EH (cell line): ENCODE measurements at places on chromosomes 1 and 21.
A peak's percentile ranks its signal among the peaks of the same experiment; 100 is the strongest.

GRCh38 chr1:1340185-1340584, 9.0 kb downstream of the DVL1 start:
- no peak for DNase-seq

- DNase-seq: no peak
These were observed 15.2 kb downstream of the TTC3 start for GRCh38 chr21:37088186-37088735.

DNA sequence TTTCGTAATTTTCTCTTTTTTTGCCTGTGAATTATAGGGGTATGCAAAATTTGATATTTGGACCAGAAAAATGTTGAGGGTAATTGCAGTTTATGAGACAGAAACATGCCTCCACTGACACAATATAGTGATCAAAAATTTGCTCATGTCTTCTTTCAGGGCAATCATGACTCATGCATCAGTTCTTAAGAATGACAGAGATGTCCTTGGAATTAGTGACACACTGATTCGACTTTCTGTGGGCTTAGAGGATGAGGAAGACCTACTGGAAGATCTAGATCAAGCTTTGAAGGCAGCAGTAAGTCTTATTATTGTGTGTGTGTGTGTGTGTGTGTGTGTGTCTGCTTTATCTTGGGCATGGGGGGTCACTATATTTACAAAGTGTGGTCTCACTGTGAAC, 27.5 kb downstream of the CTH start:
- DNase-seq: peak; percentile 42

DNA sequence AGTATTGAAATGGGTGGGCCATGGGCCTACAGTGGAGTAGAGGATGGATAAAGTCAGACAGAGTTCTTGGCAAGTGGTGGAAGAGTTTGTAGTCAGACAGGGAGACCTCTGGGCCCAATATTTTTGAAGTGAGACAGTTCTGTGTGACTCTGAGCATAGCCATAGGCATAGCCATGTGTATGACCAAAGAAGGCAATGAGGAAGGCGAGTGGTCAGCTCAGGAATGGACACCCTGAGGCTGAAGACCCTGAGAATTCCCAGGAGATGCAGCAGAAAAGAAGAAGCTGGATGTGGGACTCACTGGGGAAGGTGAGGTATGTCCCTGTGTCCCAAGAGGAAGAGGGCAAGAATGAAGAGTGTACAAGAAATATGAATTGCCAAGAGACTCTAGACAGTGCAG, 210.6 kb upstream of the IRF2BP2 start:
- peak; percentile 50 for DNase-seq

- DNase-seq: no peak
These were observed 19.6 kb upstream of the EYA3 start for GRCh38 chr1:28108001-28108400.

- DNase-seq: peak; percentile 48
These were observed 58.0 kb downstream of the LEPR start for GRCh38 chr1:65478379-65479026.

DNA sequence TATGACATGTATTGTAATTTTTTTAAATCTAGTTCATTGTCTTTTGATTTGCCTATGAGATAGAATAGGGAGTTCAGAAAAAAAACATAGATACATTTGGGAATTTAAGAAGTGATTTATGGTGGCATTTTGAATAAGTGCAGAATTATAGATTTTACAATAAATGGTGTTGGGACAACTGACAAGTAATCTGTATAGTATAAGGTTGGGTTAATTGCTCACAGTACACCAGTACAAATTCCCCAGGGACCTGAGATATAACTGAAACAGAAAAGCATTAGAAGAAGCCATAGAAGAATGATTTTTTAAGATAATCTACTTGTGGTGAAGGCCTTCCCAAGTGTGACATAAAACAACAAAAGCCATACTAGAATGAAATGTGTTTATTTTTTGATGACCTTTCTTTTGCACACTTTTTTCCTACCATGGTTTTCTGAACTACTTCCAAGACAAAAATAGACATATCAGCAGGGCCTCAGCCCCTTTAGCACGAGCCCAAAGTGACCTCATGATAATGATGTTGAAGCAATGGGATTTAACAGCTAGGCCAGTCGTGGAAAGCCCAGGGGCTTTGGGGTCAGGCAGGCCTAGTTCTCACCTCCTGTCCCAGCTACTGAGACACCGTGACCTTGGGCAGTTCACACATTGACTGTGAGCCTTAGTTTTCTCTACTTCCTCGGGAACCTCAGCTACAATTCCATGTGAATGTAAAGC, 87.4 kb downstream of the GREM2 start:
- peak; percentile 11 for DNase-seq

GRCh38 chr21:37711286-37711829, 204.9 kb downstream of the KCNJ6 start:
- DNase-seq: peak; percentile 24

- peak; percentile 36 for DNase-seq
These were observed 721 bp downstream of the C1orf54 start for GRCh38 chr1:150273311-150273710.

DNA sequence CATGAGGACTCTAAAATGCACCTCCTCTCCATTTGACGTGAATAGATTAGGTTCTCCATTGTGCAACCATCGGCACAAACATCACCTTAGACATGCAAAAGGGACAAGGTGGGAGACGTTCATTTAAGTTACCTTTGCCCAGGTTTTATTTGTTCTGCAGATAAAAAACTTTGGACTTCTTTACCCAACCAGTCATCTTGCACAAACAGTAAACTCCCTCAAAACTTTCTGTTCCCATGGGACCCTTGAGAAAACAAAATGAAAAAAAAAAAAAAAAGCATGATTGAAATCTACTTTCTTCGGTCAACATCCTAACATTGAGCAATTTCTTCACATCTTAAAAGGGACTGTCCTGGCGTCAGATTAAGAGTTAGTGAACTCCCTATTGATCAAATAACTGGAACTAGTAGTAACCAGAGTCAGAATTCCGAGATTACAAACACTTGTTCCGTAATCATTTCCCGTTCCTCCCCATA, 31.4 kb upstream of the PROX1 start:
- no peak for DNase-seq

DNA sequence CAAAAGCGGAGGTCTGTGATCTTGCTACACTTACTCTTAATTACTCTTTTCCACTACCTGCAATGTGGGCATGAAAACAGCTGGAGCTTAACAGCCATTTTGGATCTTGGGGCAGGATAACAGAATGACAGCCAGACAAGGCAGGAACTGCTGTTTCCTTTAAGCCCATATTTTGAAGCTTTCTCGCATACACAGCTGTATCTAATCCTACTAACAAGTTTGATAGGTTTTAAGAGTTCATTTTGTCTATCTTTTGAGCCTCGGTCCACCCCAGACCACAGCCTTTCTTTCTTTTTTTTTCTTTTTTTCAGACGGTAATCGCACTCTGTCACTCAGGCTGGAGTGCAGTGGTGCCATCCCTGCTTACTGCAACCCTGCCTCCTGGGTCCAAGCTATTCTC, 42.4 kb upstream of the CRB1 start:
- DNase-seq: no peak

- DNase-seq: no peak
These were observed 57.7 kb downstream of the EVA1C start for GRCh38 chr21:32470206-32470605.

DNA sequence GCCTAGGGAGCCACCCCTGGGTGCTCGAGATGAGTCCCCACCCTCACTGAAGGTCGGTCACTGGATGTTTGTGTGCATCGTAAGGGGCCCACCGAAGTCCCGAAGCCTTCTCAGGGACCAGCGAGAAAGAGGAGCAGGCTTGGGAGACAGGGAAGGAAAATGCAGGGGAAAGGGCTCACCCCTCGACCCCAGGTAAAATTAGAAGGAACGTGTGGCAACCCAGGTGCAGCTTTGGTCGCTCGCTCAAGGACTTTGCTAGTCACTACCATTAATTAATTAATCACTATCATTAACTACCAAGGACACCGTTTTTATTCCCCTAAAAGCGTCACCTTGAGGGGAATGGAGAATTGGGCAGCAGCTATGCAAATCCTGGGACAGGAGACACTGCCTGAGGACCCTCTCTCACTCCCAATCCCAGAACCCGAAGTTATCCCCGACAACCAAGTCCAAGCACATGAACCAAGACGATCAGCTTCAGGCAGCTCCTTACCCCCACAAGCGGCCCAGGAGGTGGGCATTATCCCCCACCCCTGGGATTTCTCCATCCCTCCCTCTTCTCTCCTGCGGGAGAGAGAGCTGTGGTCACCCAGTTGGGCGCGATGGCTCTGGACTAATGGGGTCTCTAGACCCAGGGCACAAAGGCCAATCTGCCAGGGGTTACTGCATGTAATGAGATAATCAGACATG, 4.2 kb upstream of the SIM2 start:
- no peak for DNase-seq

- peak; percentile 13 for DNase-seq
These were observed 153.2 kb downstream of the PIK3R3 start for GRCh38 chr1:45979074-45979777.

GRCh38 chr1:200206761-200207160, 179.3 kb downstream of the NR5A2 start:
- peak; percentile 42 for DNase-seq

DNA sequence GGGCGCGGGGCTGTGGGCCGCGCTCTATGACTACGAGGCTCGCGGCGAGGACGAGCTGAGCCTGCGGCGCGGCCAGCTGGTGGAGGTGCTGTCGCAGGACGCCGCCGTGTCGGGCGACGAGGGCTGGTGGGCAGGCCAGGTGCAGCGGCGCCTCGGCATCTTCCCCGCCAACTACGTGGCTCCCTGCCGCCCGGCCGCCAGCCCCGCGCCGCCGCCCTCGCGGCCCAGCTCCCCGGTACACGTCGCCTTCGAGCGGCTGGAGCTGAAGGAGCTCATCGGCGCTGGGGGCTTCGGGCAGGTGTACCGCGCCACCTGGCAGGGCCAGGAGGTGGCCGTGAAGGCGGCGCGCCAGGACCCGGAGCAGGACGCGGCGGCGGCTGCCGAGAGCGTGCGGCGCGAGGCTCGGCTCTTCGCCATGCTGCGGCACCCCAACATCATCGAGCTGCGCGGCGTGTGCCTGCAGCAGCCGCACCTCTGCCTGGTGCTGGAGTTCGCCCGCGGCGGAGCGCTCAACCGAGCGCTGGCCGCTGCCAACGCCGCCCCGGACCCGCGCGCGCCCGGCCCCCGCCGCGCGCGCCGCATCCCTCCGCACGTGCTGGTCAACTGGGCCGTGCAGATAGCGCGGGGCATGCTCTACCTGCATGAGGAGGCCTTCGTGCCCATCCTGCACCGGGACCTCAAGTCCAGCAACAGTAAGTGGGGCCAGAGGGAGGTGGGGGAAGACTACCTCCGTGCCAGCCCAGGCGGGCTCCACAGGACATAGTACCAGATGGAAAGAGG, 808 bp downstream of the MAP3K21 start:
- peak; percentile 5 for DNase-seq
